Osteoblast (primary cell): ENCODE measurements at places on chromosomes 7 and 10. TPM values are rescaled to one million over a fixed set of nuclear protein-coding genes. Genes with fewer than 3 reads are reported as not detected.

The UTF1 gene
- not detected in 2 replicates for total RNA-seq

The SPDYE2 gene
- total RNA-seq, result not detected in 2 replicates

The BMPER gene
- total RNA-seq, result 9.7 and 11.2 TPM in 2 replicates

GRCh38 chr10:70378122-70378521 lies 4.3 kb downstream of the LRRC20 start:
- peaks cover 21% of the 10 kb centered on the region for H3K4me1 ChIP-seq
- H3K27ac ChIP-seq, result peak overlapping the region; percentile 24
- H3K27me3 ChIP-seq, result no peaks in the 10 kb centered on the region
- no peaks in the 10 kb centered on the region for H3K36me3 ChIP-seq

The WAPL gene
- total RNA-seq, result 40.2 and 46.0 TPM in 2 replicates

The GDI2 gene
- total RNA-seq, result 684 and 730 TPM in 2 replicates
